NCI-H1092 (cell line): ENCODE measurements at places on chromosomes 2 and 18.

DNA sequence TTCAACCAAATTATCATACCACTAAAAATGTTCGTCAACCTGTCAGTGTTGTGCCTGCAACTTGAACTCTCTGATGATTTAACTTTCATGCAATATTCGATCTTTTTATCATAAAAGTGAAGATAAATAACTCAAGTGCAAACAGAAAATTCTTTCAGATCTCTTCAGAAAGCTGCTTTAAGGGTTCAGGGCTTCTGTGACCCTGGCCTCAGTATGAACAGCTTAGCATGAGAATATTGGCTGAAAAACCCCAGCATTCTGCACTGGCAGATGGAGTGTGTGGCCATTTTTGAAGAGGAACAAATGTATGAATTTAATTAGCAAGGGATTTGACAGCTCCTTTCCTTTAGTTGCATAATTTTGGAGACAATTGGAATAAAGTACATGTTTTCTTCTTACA lies 851.4 kb upstream of the SOX11 start:
- DNase-seq, result no peak

DNA sequence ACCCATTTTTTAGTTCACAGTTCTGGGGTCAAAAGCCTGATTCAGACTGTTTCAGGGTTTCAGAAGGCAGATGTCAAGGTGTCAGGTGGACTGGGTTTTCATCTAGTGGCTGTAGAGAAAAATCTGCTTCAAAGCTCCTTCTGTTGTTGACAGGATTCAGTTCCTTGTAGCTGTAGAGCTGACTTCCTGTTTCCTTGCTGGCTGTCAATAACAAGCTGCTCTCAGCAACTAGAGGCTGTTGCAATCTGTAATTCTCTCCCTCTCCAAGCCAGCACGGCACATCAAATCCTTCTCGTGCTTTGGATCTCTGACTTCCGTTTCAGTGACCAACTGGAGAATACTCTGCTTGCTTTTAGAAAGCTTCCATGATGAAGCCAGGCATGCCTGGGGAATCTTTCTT lies 179.4 kb downstream of the DOK6 start:
- DNase-seq, result no peak

GRCh38 chr18:74183130-74183529 lies 34.8 kb downstream of the TIMM21 start:
- DNase-seq, result peak; percentile 9

DNA sequence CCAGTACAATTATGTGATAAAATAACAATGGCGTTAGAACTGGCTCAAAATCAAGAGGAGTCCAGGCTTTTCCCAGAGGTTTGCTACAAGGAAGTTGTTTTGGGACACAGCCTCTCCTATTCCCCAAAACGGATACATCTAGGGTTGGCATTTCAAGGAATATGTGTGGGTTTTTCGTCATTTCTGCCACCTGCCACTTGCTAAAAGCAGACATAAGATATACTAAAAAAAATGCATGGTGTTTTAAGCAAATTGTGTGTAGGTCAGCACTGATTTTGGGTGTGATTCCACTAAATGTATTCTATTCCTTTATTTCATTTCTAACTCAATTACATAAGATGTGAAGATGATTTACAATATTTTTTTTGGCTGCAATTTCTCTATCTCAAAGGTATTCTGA lies 36.4 kb upstream of the GCG start:
- no peak for DNase-seq

DNA sequence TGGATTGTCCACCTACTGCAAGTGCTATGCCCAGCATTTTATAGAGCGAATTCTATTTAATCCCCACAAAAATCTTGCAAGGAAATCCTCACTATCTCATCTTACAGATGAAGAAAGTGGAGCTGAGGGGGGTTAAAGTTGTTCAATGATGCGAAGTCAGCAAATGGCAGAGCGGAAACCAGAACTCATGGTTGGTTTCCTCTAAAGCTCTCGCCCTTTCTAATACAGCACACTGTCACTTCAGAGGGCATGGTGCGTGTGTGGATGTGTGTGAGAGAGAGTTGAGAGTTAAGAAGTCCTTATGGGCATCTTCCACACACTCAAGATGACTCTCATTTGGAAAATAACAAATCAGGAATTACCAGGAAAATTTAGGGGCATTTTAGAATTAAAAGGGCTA lies 78.4 kb downstream of the TGFA start:
- no peak for DNase-seq
